ENCODE measurements at places on chromosomes 3 and 15.

GRCh38 chr3:121979734-121980449 lies 42.2 kb downstream of the ILDR1 start:
- no peak for DNase-seq

DNA sequence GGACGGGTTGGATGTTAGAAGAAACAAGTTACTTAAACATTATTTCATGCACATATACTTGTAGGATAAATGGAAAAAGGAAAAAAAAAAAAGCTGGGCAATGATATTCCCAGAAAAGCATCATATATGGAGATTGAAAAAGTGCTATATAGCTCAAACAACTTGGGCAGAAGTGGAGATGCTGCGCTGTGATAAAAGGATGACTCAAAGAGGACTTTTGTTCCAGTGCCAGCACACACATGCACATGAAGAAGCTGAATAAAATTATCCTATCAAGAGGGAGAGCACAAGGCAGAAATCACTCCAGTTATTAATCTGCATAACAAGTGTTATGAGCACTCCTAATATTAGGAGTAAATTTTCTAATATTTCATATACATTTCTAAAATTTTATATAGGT lies 30.9 kb downstream of the FRMD4B start:
- DNase-seq: no peak

DNA sequence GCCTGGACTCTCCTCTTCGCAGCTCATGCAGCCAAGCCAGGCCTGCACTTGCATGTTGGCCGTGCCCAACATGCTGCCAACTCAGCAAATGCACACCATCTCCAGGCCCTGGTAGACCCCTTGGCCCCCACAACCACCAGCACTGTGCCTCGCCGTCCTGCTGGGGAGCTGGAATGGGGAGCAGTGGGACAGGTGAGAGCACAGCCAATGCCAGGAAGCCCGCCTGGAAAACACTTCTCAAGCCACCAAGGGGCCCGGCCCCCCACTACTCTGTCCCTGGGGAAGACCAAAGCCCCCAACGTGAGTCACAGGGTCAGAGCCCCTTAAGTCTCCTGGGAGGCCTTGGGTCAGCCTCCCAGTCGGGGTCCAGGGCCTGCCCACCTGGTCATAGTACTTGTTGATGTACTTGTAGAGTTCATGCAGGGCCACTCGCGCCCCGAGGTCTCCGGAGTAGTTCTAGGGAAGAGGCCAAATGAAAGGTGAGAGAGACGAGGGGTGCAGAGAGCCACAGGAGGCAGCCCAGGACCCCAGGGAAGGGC lies 24.5 kb downstream of the PLXNB1 start:
- no peak for DNase-seq

DNA sequence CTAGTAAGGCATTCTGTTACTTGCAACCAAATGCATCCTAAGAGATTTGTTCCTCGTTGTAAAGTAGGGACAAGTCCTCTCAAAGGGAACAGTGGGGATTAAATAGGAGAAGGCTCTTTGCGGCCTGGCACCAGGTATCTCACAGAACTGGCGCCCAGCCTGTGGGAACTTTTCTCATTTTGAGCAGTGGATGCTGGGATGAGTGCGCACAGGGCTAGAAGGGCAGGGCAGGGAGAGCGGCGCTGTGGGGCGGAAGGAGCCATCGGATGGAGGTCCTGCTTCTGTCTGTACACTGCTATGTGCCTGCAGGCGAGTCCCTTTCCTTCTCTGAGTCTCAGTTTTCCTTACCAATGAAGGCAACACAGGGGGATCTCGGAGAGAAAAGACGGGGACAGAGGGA lies 50.6 kb downstream of the WNT7A start:
- no peak for DNase-seq

DNA sequence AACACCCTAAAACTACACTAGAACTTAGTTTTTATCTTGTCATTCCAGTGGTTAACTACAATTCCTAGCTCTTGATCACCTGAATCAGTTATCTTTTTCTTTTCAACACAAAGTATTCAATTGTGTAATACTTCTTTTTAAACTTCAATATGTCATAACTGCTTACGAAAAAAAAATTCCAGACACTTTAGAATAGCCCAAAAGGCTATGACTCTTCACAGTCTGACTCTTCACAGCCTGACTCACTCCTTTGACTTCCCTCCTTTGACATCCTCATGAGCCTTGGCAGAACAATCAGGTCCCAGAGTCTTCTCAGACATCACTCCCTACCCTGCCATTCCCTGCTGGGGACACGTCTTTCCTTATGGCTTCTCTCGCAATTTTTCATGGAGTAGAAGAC lies 727.1 kb downstream of the ROBO1 start:
- no peak for DNase-seq

GRCh38 chr3:131821191-131821762 lies 213.5 kb downstream of the CPNE4 start:
- DNase-seq: no peak

All from activated CD8-positive, alpha-beta memory T cell treated with anti-CD3 and anti-CD28 coated beads for 1 hour (primary cell).